GM23338 (cell line): ENCODE measurements at places on chromosomes 3 and 15. TPM values are rescaled to one million over a fixed set of nuclear protein-coding genes. Genes with fewer than 3 reads are reported as not detected.

GRCh38 chr15:68278595-68279405, 1.3 kb downstream of the FEM1B start:
- no peak for DNase-seq

GRCh38 chr3:128074851-128075521, 22.7 kb downstream of the SEC61A1 start:
- DNase-seq: no peak

The C2CD4B gene
- 1.3 and 1.5 TPM in 2 replicates for total RNA-seq

The CORO2B gene
- total RNA-seq: 2.8 and 4.6 TPM in 2 replicates

The WDR5B gene
- total RNA-seq: 2.4 and 2.7 TPM in 2 replicates
